Tibial artery (tissue), 4 donors: ENCODE measurements at places on chromosomes 1 and 21.

DNA sequence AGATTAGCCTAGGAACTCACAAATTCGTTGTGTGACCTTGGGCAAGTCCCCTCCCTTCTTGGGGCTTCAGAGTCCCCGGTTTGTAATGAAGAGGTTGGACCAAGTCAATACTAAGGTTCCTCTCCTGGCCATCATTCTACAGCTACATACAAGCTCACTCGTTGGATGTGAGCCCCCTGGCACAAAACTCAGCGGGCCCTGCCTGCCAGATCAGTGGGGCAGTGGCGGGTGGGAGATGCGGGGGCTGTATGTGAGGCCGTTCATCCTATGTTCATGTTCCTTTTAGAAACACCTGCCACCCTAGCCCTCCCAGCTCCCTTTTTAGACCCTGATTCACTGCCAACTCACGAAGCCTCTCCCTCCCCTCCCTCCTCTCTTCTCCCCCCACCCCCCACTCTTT is 2.1 kb downstream of the DLGAP3 start:
- DNase-seq: no peak

DNA sequence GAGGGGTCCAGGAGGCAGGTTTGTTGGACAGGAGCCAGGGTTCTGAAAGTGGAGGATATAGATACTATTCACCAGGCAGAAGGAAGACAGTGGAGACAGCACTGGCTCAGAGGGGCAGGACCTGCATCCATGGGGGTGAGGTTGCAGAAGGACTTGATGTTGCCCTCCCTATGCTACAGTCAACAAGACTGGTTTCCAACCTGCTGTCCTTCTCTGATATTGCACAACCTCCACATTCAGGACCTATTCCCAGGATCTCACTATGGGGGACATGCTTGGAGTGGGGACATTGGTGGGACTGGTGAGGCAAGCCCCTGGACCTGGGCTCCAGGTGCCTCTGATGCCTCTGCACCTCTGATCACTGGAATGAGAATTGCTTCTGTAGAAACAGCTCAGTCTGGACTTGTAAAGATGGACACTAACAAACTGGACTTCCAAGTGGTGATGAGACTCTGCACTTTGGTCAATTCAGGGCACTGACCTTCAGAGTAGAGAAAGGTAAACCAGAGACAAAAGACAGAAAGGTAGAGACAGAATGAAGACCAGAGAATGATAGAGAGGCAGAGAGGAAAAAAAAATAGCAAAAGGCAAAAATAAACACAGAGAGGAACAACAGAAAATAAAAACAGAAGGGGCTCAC is 1.6 kb downstream of the SMCP start:
- DNase-seq: no peak

- DNase-seq: no peak
Measured at GRCh38 chr1:197351821-197352440, 83.9 kb downstream of the CRB1 start.

DNA sequence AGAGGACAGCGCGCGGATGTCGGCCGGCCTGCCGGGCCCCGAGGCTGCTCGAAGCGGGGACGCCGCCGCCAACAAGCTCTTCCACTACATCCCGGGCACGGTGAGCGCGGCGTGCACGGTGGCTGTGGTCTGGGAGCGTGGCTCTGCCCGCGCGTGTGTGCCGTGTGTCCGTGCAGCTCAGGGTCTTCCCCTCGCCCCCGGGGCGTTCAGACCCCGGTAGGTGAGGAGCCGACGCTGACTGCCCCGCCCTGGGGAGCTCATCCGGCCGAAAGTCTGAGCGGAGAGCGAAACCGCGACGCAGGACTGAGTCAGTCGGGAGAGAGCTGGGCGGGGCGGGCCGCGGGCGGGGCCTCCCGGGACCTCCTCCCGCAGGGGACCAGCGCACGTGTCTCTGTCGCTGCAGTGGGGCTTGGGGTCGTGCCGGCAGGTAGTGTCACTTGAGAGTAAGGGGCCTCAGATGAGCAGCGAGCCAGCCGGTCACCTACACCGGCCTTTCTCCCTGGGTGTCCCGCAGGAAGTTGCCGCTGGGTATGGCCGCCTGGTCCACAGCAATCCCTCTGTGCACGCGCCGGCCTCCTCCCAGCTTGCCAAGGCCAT is 520 bp downstream of the PLEKHN1 start:
- peak; percentile 59 for DNase-seq

GRCh38 chr1:189821833-189822232 is 655.8 kb downstream of the BRINP3 start:
- no peak for DNase-seq

- DNase-seq: no peak
Measured at GRCh38 chr21:42313501-42313969, 1.7 kb downstream of the TFF3 start.

DNA sequence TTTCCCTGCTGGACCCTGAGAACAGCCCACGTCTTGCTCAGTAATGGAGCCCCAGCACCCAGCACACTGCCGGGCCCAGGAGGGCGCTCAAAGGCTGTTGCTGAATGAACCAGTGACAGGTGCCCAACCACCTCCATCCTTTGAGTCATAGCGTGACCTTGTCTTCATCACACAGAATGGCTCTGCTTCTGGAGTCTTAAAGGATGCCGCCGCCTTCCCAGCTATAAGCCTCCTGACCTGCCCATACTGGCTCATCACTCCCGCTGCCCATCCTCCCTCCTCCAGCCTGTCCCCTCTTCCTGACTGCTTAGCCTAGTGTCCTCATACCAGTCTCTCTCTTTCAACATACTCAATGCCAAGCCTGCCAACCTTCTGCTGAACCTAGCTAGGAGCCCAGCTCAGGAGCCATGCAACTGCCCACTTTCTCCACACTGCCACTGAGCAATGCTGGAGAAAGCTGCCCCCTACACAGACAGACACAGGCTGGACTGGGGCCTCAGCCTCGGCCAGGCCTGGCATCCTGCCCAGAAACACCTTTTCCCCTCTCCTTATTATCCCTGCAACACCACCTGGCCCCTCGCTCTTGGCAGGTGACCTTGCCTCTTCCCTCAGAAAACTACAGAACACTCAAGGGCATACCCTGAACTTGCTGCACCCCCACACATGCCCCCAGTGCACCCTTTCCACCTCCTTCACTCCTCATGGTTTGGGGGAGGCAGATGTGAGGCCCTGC is 14.1 kb downstream of the TTC39A start:
- DNase-seq: no peak

GRCh38 chr1:14366091-14367018 is 232.1 kb upstream of the KAZN start:
- DNase-seq: no peak

DNA sequence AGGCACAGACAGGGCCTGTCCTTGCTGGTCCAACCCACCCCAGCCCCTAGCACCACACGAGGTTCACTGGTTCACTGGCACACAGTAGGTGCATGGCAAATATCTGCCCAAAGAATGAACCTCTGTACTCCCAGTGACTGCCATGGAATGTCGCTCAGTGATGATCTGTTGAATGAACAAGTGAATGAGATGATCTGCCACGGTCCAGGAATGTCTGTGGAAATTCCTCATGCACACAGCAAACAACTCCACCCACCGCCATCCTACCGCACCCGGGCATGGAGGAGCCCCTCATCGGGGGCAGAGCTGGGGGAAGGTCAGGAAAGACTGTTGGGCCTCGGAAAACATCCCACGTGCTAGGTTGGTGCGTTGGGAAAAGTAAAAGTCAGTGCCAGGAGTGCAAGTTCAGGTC is 1.7 kb downstream of the HSPG2 start:
- DNase-seq: no peak

DNA sequence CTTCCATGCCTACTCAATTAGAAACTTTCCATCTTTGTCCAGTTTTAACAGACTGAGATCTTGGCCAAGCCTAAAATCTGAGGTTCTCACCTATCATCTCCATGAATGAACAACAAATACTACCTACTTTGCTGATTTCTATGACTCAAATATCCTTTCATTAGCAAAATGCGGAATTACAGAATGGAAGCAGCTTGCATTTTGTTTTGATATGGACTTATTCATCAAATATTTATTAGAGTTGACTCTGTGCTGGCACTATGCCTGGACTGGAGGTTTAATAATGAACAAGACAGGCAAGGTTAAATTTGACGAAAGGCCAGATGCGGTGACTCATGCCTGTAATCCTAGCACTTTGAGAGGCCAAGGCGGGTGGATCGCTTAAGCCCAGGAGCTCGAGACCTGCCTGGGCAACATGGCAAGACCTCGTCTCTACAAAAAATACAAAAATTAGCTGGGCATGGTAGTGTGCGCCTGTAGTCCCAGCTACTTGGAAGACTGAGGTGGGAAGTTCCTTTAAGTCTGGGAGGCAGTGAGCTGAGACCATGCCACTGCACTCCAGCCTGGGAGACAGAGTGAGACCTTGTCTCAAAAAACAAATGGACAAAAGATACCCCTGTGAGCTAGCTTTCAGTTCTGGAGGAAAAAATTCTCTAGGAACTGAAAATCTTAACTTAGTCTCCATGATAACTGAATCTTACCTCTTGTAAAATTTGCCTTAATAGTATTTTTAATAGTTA is 29.4 kb upstream of the SOD1 start:
- no peak for DNase-seq

- no peak for DNase-seq
Measured at GRCh38 chr1:7932524-7933138, 8.0 kb downstream of the TNFRSF9 start.

- DNase-seq: no peak
Measured at GRCh38 chr21:28959367-28960099, 33.1 kb downstream of the LTN1 start.

DNA sequence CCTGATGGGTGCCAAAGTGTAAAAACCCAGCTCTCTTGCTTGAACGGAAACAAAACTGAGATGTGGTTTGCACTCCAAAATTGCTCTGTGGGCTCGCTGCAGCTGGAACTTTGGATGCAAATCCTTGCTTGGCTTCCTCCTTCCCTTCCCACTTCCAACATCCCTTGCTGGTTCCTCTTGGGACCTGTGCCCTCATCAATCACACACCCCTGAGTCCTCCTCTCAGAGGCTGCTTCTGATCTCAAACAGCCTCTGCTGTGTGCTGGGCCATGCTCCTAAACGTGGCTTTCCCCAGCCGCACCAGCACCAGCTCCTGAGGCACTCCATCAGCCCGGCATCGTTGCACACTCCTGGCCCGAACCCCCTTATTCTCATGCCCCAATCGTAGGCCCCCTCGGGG is 124.3 kb upstream of the RAB4A start:
- DNase-seq: no peak

DNA sequence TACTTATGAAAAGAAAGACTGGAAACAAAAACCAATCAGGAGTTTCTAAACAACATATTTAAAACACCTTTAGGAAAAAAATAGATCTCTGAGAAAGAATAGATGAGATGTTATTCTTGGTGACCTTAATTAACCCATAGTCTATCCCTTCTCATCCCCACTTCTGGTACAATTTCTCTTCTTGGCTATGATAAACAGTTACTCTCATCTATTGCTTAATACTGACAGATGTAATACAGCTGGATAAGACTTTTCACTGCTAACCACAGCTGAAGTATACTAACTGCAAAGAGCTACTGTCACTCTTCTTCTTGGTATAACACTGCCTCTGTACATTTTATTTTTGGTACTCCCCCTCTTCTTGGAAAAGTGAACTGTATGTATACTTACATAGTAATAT is 15.2 kb downstream of the EXTL2 start:
- DNase-seq: no peak

GRCh38 chr1:155003766-155004351 is 1.3 kb downstream of the ZBTB7B start:
- DNase-seq: peak; percentile 77

GRCh38 chr1:182713939-182714338 is 29.6 kb upstream of the RGS8 start:
- no peak for DNase-seq

GRCh38 chr1:21573971-21574465 is 64.8 kb downstream of the ALPL start:
- DNase-seq: peak; percentile 60

- DNase-seq: no peak
Measured at GRCh38 chr21:18384771-18385170, 18.8 kb downstream of the TMPRSS15 start.

DNA sequence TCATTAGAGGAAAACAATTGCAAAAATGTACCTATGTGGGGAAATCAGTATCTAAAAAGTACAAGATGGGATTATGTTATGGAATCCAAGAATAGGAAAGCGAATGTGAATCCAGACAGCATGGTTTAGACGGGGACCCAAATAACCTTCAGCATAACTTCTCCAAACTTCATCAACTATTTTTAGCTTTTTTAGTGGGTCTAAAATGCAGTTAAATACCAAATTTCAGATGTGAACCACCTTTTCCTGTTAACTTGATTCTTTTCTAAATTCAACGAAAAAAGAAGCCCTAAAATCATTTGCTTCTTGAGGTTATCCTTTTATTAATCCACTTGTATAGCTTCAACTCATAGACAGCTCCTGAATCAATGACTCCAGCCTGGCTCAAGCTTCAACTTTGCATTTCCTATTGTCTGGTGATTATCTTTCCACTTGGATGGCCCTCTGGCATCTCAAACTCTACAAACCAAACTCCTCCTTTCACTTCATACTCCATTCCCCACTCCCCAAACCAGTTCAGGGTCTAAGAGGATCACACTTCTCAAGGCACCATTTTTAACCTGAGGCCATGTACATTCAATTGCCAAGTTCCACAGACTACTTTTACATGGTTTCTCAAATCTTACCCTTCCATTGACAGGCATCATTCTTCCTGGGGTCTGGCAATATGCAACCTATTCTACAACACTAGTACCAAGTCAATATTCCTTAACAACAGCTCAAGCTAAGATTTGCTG is 7.4 kb downstream of the ERRFI1 start:
- DNase-seq: no peak

GRCh38 chr1:228279722-228280105 is 71.9 kb downstream of the OBSCN start:
- no peak for DNase-seq

GRCh38 chr1:68344208-68344607 is 105.5 kb downstream of the RPE65 start:
- no peak for DNase-seq

DNA sequence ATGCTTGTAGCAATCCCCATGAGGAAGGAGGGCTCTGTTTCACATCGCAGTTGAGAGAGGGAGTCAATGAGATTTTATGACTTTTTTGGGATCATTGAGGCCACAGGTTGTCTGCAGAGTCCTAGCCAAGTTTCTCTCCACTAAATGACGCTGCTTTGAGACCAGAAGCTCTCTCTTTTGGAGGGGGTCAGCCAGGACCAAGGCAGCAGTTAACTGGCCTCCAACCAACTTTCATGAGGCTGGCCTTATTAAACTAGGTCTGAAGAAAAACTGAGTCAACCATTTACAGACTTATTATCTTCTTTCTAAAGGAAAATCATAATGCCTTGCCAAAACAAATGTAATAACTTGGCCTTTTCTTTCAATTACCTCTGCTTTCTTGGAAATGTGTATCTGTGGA is 8.6 kb downstream of the WLS start:
- DNase-seq: no peak
